Stomach (tissue), 19 donors: ENCODE measurements at places on chromosomes 4 and X. TPM values are rescaled to one million over a fixed set of nuclear protein-coding genes. Genes with fewer than 3 reads are reported as not detected.

DNA sequence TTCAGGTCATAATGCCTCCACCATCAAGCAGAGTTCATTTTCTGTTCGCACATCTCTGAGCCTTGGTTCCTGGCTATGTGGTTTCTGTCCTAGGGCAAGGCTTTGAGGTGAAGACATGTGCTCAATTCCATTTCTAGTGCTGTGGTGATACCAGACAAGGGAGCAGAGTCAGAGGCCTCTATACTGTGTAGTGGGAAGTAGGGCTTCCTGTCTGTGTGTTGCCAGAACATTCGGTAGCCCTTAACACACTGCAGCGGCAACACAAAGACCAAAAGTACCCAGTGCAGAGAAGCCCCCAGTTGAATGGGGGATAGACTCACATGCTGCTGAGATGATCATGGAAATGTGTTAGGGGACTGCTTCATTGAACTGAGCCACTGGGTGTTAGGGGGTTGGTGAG lies 56.4 kb downstream of the STARD8 start:
- DNase-seq: no peak

DNA sequence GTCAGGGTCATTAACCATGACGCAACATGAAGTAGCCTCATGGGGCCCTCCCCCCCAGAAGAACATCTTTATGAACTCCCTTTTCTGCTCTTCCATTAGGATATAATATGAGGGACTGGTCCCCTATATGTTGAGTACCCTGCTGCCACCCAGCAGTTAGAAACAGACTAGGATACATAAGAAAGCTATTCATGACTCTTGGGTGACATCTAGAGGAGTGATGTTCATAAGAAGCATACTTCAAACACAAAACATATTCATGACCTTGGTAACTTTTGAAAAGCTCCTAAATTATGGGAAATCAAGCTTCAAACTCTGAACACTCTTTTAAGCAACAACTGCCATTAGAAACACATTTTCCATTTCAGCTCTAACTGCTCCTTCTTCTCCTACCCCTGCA lies 155.2 kb upstream of the SPIN4 start:
- no peak for DNase-seq

DNA sequence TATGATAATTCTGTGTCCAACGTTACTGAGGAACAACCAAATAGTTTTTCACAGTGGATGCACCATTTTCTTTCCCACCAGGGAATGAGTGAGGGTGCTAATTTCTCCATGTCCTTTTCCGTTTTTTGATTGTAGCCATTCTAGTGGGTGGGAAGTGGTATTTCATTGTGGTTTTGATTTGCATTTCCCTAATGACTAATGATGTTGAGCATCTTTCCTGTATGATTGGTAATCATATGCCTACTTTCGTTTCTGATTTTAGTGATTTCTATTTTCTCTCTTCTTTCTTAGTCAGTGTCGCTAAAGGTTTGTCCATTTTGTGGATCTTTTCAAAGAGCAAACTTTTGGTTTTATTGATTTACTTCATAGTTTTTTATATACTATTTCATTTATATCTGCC lies 32.1 kb upstream of the TEX13D start:
- no peak for DNase-seq

DNA sequence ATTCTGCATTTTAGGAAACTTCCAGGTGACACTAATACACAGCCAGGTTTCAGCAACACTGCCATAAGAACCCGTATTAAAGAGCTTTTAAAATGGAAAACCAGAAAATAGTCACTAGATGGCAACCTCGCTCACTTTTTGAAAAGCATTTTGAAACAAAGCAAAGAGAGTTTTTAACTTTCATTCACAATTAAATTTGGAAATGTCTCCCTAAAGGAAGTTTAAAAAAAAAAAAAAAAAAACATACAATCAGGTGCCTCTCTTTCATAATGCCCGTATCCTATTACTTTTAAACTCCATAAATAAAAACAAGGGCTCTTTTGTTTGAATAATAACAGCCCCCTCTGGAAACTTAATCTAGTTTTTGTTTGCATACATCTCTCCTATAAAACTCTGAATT lies 20.3 kb downstream of the MEPE start:
- no peak for DNase-seq

GRCh38 chrX:44105228-44105913 lies 132.2 kb upstream of the NDP start:
- no peak for DNase-seq

GRCh38 chrX:134694333-134695322 lies 36.4 kb upstream of the PLAC1 start:
- DNase-seq: no peak

GRCh38 chr4:85402371-85402770 lies 72.6 kb upstream of the ARHGAP24 start:
- DNase-seq: peak; percentile 8

GRCh38 chrX:107601326-107601725 lies 27.0 kb upstream of the PRPS1 start:
- DNase-seq: no peak

DNA sequence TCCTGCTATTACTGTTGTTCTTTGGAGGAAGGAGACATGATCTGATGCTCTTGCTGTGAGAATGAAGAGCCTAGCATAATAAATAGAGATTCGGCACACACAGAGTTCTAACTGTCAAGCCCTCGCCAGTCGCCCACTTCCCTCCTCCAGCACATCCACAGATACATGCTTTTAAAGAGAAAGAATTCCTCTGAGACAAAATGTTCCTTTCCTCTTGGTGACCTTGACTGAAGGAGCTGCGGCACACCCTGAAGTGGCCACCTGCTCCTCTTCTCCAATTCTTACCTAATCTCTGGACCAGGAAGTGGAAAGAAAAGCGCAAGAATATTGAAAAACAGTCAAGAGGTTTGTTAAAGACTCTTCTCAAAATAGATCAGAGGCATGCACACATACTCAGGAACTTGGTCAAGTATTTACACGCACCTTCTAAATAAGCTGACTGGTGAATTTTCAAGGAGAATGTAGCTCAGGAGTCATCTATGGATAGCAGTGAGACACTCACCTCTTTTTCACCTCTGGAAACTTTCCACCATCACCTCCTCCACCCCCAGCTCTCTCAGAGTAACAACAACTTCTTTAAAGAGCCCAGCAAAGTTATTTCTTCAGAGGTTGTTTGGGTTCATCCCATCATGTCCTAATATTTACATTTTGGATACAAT lies 95.4 kb downstream of the PARM1 start:
- DNase-seq: no peak

- no peak for DNase-seq
Measured at GRCh38 chr4:24889991-24890390, 22.9 kb downstream of the CCDC149 start.

DNA sequence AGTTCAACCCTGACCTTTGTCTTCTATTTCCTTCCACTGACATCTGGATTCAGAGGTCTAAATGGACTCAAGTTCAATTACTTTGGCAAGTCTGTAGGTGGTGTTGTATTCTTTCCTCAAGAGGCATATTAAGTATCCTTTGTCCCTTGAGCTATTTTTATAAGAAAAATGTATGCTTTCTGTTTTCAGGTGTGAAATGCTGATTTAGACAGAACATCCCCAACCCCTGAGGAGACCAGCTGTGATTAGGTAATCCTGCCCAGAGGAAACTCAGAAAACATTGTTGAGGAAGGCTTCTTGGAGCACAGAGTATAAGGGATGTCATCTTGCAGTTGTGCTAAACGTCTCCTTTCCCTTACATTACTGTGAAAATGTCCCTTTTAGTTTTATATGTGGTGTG lies 46.6 kb upstream of the EGFL6 start:
- no peak for DNase-seq

GRCh38 chrX:18194688-18195087 lies 26.0 kb downstream of the BEND2 start:
- no peak for DNase-seq

DNA sequence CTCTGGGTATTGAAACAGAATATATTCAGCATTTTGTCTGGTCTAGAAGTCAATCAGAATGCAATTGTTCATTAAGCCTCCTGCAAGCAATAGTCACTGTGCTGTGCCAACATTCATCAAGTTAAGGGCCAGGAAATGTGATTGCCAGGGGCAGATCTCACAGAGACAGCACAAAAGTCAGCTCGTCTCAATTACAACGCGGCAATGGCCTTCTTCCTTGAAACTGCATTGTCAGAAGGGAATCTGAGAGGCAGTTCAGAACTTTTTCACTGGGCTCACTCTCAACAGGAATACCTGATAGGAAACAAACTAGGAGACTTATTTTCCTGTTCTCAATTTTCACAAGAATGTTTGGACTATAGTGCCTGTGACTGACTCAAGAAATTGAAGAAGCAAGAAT lies 131.1 kb upstream of the NR3C2 start:
- DNase-seq: no peak

GRCh38 chr4:144901141-144901540 lies 196.9 kb downstream of the ANAPC10 start:
- DNase-seq: no peak

GRCh38 chr4:126956184-126956897 lies 676.4 kb upstream of the INTU start:
- no peak for DNase-seq

GRCh38 chr4:7186516-7187167 lies 5.7 kb upstream of the SORCS2 start:
- peak; percentile 1 for DNase-seq

DNA sequence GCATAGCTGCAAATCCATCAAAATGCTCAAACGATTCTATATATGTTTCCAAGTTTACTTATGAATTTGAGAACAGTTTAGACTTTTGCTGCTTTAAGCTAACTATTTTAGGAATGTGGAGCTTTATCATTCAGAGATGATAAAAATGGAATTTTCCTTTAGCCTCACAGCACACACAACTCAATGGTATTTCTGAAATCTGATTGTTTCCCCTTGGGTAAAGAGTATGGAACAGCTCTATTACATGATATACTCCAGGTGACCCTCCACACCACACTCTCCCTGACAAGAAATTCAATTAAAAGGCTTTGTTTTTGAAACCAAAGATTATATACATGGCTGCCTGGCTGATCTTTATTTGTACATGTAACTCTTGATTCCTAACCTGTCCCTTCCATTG lies 120.0 kb downstream of the LUZP4 start:
- no peak for DNase-seq

- no peak for DNase-seq
Measured at GRCh38 chr4:137661693-137662092, 129.4 kb upstream of the PCDH18 start.

DNA sequence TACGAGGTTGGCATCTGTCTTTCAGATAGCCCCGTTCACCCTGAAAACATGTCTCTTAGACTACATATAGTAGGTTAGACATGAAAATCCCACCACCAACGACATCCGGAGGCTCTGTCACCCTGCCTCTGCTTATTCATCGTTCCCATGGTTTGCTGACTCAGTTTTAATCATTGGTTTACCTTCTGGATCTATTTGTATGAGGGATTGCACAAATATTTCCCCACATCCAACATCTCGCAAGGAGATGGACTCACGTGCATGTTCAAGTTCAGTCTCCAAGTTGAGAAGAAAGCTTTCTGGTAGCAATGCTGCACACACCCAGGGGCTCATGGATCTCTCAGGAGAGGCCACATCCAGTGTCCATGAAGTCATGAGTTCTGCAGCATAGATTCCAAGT lies 10.8 kb downstream of the CETN2 start:
- DNase-seq: no peak

- no peak for DNase-seq
Measured at GRCh38 chr4:48224606-48225005, 45.0 kb downstream of the TEC start.

- DNase-seq: no peak
Measured at GRCh38 chr4:172348426-172348825, 535.2 kb downstream of the GALNTL6 start.

DNA sequence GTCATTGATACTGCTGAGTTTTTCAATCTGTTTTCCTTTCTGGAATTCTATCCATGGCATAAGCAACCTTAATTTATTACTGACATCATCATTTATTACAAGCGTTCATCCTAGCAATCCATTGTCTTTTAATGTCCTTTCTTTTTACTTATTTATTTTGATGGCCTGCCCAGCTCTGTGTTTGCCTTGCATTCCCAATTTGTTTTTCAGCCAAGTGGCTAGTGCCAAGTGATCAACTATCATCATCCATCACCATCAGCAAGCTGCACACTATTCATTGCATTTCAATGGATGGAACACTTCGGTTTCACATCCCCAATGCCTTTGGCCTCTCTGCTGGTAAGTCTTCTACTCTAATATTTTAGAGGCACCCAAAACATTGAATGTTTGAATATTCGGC lies 831.7 kb upstream of the EPHA5 start:
- no peak for DNase-seq

DNA sequence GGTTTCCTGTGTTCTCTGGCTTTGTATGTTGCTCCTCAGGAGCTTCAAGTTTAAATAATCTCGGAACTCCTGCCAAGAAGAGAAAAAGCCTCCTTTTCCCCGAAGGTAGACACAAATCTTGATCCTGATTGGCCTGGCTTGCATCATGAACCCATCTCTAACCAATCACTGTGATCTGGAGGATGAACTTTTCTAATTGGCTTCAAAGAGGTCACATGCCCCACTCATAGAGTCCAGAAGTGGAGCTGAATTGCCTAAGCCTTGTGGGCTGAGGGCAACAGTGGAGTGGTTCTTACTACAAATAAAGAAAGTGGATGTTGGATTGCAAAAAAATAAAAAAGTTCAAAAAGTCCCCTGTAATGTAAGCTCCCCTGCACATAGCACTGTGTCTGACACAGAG lies 245.9 kb downstream of the MID1IP1 start:
- DNase-seq: no peak

GRCh38 chr4:75895744-75896314 lies 6.4 kb downstream of the PPEF2 start:
- DNase-seq: no peak

DNA sequence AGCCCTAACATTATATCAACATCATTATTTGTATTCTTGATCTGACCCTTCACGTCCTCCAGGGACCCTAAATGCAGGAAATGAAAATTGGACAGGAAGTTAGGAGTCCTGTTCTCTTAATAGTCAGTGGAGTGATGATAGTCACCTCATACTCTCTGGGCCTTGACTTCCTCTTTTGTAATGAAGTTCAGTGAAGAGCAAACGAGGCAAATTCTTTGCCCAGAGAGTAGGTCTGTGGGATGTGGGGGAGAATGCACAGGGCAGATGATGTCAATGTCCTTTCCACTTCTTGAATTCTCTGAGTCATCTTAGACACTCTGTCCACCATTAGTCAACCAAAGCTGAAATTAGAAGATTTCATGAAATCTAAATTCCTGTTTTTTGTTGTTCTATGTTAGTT lies 17.1 kb upstream of the GPRIN3 start:
- DNase-seq: no peak

GRCh38 chr4:152950402-152951274 lies 14.5 kb downstream of the FHDC1 start:
- DNase-seq: no peak

- no peak for DNase-seq
Measured at GRCh38 chr4:175422331-175422730, 389.7 kb downstream of the GPM6A start.

- peak; percentile 56 for DNase-seq
Measured at GRCh38 chr4:3657902-3658529, 108.2 kb upstream of the ADRA2C start.

- no peak for DNase-seq
Measured at GRCh38 chrX:10102046-10102704, 54.6 kb upstream of the CLCN4 start.

Gene ZNF674
- 8.1 TPM for total RNA-seq

Gene CTBP1
- total RNA-seq: 227 TPM

Gene TLL1
- 4.4 TPM for total RNA-seq

Gene RHOXF1
- not detected for total RNA-seq

Gene ARMCX1
- 18.2 TPM for total RNA-seq

Gene PSAPL1
- not detected for total RNA-seq

Gene ZNF185
- 1.2 TPM for total RNA-seq

Gene POU4F2
- total RNA-seq: not detected

Gene ITIH6
- total RNA-seq: not detected

Gene MAGEA1
- total RNA-seq: not detected

Gene SNCA
- total RNA-seq: 152 TPM

Gene CFP
- total RNA-seq: not detected

Gene ALB
- total RNA-seq: not detected

Gene GAB1
- total RNA-seq: 33.0 TPM

Gene RBM46
- total RNA-seq: not detected

Gene BGN
- total RNA-seq: 41.4 TPM
